A549 treated with dexamethasone at 1 μM for 4 hours (cell line): ENCODE measurements at places on chromosomes 7 and 10. TPM values are rescaled to one million over a fixed set of nuclear protein-coding genes. Genes with fewer than 3 reads are reported as not detected.

FAM221A gene
- 0.25 to 0.67 TPM (median 0.34 TPM) in 5 replicates for total RNA-seq

HIBADH gene
- total RNA-seq: 43.0 to 46.8 TPM (median 44.5 TPM) in 5 replicates

TYW1B gene
- total RNA-seq: 2.9 to 3.2 TPM (median 3.0 TPM) in 5 replicates

SPDYE11 gene
- not detected in 5 replicates for total RNA-seq

SPDYE5 gene
- total RNA-seq: not detected in 5 replicates

VWA2 gene
- 0.05 to 0.06 TPM (median 0.06 TPM) in 3 of 5 replicates, not detected in the others for total RNA-seq

TMEM72 gene
- not detected in 5 replicates for total RNA-seq

FGF8 gene
- not detected in 5 replicates for total RNA-seq

OPN4 gene
- total RNA-seq: 0.04 TPM in 1 of 5 replicates, not detected in the others

ELFN1 gene
- total RNA-seq: 0.24 to 0.37 TPM (median 0.33 TPM) in 5 replicates

DIP2C gene
- total RNA-seq: 9.1 to 16.6 TPM (median 13.8 TPM) in 5 replicates

AFAP1L2 gene
- 20.2 to 24.3 TPM (median 21.7 TPM) in 5 replicates for total RNA-seq

OR6B1 gene
- total RNA-seq: not detected in 5 replicates

STEAP4 gene
- total RNA-seq: 0.02 to 0.06 TPM (median 0.05 TPM) in 4 of 5 replicates, not detected in the other

NYAP1 gene
- total RNA-seq: 3.9 to 7.8 TPM (median 6.4 TPM) in 5 replicates

NAPEPLD gene
- 2.7 to 4.9 TPM (median 3.7 TPM) in 5 replicates for total RNA-seq

ASB10 gene
- not detected in 5 replicates for total RNA-seq

PTPRE gene
- total RNA-seq: 3.4 to 6.2 TPM (median 5.4 TPM) in 5 replicates

PCDH15 gene
- not detected in 5 replicates for total RNA-seq

TMEM184A gene
- 4.1 to 10.4 TPM (median 8.8 TPM) in 5 replicates for total RNA-seq

SEPTIN14 gene
- not detected in 5 replicates for total RNA-seq

IQUB gene
- 0.04 to 0.11 TPM (median 0.06 TPM) in 4 of 5 replicates, not detected in the other for total RNA-seq

RBP3 gene
- total RNA-seq: not detected in 5 replicates

ERV3-1 gene
- total RNA-seq: 1.9 to 3.7 TPM (median 3.1 TPM) in 5 replicates

IFIT1 gene
- total RNA-seq: 3.4 to 4.8 TPM (median 3.7 TPM) in 5 replicates

RET gene
- total RNA-seq: 0.50 to 0.98 TPM (median 0.58 TPM) in 5 replicates

PDK4 gene
- total RNA-seq: 23.4 to 37.9 TPM (median 29.4 TPM) in 5 replicates

ARMC3 gene
- 0.63 to 1.0 TPM (median 0.89 TPM) in 5 replicates for total RNA-seq

DNMBP gene
- 17.8 to 26.3 TPM (median 20.9 TPM) in 5 replicates for total RNA-seq

THSD7A gene
- total RNA-seq: 1.8 to 4.0 TPM (median 2.3 TPM) in 5 replicates

ASIC3 gene
- total RNA-seq: 3.9 to 11.3 TPM (median 9.0 TPM) in 5 replicates

HEPACAM2 gene
- total RNA-seq: 0.14 TPM in 1 of 5 replicates, not detected in the others

MRLN gene
- total RNA-seq: not detected in 5 replicates

CUZD1 gene
- total RNA-seq: 0.63 to 1.2 TPM (median 1.0 TPM) in 5 replicates

CHN2 gene
- 0.14 to 0.62 TPM (median 0.50 TPM) in 5 replicates for total RNA-seq

CTTNBP2 gene
- total RNA-seq: 0.27 to 0.67 TPM (median 0.37 TPM) in 5 replicates

NOS3 gene
- 0.22 to 0.70 TPM (median 0.42 TPM) in 5 replicates for total RNA-seq

ANKRD61 gene
- 0.26 to 0.97 TPM (median 0.67 TPM) in 5 replicates for total RNA-seq

SLC29A4 gene
- total RNA-seq: 9.4 to 17.9 TPM (median 15.5 TPM) in 5 replicates

ABI1 gene
- total RNA-seq: 51.4 to 59.5 TPM (median 53.2 TPM) in 5 replicates
